Suppressor macrophage treated with lipopolysaccharide for 1 hour (primary cell): ENCODE measurements at places on chromosomes 5 and 9.

GRCh38 chr5:102771435-102771834, 16.3 kb downstream of the PAM start:
- no peak for DNase-seq

- no peak for DNase-seq
These were observed 163.3 kb downstream of the MACROH2A1 start for GRCh38 chr5:135235551-135236227.

- no peak for DNase-seq
These were observed 77.2 kb downstream of the PAX5 start for GRCh38 chr9:36956908-36957307.

- no peak for DNase-seq
These were observed 19.9 kb downstream of the GOLM1 start for GRCh38 chr9:86079421-86079831.

- no peak for DNase-seq
These were observed 55.9 kb downstream of the CDK5RAP2 start for GRCh38 chr9:120524038-120524437.

DNA sequence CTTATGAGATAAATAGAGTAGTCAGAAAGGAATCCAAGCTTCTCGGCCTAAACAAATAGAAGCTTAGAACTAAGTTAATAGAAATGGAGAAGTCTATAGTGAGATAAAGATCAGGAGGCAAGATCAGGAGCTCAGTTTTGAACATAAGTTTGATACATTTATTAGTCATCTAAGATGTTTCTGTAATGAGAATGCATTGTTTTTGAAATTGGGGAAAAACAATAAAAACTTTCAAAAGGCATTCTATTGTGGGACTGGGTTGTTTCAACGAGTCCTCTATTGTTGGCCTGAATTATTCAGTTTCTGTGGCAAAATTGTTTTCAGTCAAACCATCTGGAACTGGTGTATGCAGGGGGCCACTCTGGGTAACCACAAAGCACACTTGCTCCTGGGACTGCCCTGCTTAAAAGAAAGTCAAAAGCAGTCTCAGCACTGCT, 181.0 kb upstream of the CLINT1 start:
- no peak for DNase-seq

DNA sequence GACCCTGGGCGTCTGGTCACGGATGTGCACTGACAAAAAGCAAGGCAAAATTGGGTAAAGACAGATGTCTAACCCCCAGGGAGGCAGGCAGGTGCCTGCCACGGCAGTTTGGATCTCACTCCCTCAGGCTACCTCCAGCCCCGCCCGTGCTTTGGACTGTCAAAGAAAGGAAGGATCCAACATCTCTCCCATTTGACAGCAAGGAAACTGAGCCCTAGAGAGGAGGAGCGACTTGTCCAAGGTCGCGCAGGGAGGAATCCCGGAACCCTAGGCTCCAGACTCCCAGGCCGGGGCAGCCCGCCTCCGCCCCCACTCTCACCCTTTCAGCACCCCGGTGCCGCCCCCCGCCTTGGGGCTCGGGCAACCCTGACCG, 376 bp downstream of the GOLGA1 start:
- DNase-seq = no peak

GRCh38 chr5:111745075-111745739, 11.8 kb downstream of the NREP start:
- DNase-seq = no peak

GRCh38 chr5:143870362-143870761, 58.4 kb downstream of the HMHB1 start:
- no peak for DNase-seq

GRCh38 chr5:43232943-43233833, 41.2 kb downstream of the NIM1K start:
- DNase-seq = no peak

- DNase-seq = no peak
These were observed 13.0 kb upstream of the SCGB3A1 start for GRCh38 chr5:180604271-180604670.

DNA sequence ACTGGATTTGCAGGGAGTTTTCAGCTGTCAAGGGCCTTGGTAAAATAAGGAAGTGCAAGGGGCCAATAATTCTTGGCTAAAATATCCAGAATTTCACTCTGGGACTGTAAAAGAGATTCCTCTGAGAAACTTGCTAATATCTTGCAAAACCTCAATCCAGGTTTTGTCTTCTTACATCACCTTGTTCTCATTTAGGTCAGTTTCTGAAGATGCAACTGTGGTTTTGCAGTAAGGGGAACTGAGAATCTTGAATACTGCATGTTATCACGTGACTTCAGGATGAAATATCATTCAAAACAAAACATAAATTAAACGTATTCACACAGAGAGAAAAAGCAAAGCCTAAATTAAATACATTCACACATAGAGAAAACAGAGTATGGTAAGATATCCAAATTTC, 35.0 kb upstream of the RIC1 start:
- peak; percentile 43 for DNase-seq

- DNase-seq = peak; percentile 62
These were observed 1.4 kb downstream of the GLIS3 start for GRCh38 chr9:4298255-4299004.

GRCh38 chr5:51684794-51685355, 301.6 kb downstream of the ISL1 start:
- DNase-seq = no peak

DNA sequence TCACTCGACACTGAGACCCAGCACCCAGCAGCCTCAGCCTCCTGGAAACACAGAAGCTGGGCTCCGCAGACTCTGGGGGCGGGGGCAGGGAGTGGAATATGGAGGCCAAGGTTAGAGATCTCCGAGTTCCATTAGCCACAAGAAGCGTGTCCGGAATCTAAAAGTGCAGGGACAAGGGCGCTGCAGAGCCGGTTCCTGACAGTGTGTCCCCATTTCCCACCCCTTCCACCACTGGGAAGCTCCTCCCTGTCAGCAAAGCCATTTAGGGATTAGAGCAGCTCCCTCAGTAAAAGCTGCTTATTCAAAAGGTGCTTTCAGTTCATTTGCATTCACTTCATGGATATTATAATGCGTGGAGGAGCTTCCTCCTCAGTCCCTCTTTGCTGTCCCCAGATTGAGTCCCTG, 74.1 kb upstream of the HSPA9 start:
- DNase-seq = no peak

DNA sequence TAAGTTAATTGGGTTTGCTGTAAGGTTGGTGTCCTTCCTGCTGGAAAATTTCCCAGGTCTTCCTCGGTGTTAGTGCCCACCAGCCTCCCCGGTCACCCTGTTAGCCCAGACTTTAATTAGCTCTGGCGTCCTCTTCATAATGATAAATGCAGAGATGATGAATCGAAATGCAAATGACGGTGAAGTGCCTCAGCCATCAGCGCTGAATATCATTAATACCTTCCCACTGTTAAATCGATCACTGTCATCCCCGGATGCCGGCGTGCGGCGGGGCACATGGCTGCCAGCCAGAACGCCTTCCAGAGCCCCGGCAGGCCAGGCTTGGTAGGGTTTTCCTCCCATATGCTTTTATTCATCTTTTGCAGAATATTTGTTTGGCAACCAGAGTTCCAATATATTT, 204.5 kb downstream of the IRX2 start:
- no peak for DNase-seq

DNA sequence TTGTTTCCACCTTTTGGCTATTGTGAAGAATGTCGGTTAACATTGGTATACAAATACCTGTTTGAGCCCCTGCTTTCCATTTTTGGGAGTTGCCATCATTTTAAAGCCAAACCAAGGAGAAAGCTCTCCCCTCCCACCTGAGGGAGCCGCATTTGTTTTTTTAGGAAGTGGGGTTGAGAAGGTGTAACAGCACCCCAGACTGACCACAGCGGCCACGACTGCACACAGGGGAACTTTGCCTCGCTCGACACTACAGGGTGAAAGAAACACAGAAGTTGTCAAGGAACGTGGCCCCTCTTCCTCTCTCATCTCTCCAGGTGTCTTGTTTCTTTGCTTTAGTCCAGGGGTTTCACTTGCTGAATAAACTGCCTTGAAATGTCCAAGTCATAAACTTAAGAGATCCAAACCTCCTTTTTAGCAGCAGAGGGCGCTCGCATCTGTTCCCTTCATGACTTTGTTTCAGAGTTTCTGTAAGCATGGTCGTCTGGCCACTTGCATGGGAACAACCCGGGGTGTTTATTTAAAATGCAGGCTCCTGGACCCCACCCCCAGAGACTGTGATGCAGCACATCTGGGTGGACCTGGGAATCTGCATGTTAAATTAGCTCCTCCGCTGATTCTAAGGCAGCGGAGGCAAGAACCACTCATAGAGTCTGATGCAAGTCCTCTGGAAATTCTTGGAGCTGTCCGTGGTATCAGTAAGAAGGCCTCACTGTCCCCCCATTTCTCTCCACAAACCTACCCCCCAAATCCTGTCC, 2.1 kb upstream of the TTLL11 start:
- peak; percentile 74 for DNase-seq

DNA sequence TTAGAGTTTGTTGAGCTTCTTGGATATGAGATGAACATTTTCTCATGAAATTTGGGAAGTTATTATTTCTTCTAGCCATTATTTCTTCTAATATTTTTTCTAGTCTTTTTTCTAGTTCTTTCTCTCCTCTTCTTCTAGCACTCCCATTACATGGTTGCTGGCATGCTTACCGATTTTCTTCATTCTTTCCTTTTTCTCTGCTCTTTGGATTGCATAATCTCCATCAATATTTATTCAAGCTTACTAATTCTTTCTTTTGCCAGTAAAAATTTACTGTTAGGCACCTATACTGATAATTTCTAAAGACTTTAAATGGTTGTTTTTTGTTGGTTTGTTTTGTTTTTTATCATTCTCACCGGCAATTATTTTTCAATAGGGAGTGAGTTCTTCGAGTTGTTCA, 114.8 kb upstream of the RASEF start:
- DNase-seq = no peak

DNA sequence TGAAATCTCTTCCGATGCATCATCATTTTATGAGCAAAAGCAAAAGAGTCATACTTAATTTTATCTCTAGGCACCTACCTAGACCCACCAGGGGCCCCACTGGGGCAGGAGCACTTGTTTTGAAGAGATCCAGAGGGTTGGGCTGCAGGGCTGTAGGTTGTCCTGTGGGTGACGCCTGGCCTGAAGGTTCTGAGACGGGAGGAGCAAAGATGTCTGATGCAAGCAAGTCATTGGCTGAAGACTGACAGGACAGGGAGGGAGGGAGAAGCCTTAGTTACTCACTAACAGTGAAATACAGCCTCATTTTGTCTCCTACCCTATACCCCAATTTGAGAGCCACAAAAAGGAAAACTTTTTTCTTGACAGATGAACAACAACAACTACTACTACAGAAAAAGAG, 17.1 kb upstream of the C9 start:
- no peak for DNase-seq

GRCh38 chr9:8348756-8349155, 549.2 kb upstream of the DMAC1 start:
- no peak for DNase-seq

DNA sequence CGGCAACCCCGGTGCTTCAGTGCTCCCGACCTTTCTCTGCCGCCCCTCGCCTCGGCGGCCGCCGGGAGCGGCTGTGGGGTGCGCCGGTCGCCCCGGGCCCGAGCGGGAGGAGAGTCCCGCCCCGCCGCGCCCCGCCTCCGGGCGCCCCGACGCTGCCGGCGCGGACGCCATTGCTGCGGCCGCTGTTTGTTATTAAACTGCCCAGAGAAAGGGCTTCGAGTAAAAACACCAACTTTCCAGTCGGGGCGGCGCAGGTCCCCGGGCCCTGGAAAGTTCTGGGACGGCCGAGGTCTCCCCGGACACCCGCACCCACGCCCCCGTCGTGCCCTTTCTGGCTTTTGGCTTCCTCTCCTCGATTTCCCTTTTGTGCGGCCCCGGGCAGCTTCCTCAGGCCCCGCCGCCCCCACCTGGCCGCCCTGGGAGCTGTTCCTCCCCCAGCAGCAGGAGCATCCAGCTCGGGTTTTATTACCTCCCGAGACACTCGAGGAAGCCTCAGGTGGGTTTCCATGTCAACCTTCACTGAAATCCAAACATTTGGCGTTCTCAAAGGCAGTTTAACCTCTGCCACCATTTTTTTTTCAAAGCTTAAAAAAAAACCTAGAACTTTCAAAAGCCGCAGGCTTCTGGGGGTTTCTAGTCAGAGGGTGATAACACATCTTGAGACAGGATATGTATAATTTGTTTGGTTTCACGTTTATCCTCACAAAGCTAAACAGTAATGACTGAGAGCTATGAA, 334.4 kb downstream of the CWC27 start:
- peak; percentile 51 for DNase-seq

GRCh38 chr9:127347831-127348776, 48.9 kb upstream of the SLC2A8 start:
- peak; percentile 39 for DNase-seq

GRCh38 chr5:88518131-88519016, 249.7 kb upstream of the TMEM161B start:
- no peak for DNase-seq

GRCh38 chr5:32446630-32447029, 2.1 kb upstream of the ZFR start:
- no peak for DNase-seq

- peak; percentile 56 for DNase-seq
These were observed 137.4 kb downstream of the LPAR1 start for GRCh38 chr9:110900917-110901316.

- DNase-seq = no peak
These were observed 7.5 kb upstream of the CRB2 start for GRCh38 chr9:123348317-123348992.
